Gastroesophageal sphincter (tissue), 4 donors: ENCODE measurements at places on chromosomes 2 and 18.

DNA sequence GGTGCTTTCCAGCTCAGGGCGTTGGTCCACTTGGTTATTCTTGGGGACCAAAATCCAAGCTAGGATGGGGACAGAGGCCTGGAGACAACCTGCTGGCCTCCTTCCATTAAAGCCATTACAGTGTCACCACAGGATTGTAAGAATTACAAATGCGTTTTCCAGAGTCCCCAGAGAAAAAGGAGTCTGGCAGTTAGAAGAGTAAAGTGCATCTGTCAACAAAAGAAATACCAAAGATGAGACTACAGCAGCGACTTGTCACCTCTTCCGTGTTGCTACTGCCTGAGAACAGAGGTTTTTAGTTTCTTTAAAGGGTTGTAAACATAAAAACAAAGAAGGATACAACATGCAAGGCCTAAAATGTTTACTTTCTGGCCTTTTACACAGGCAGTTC is 235.7 kb downstream of the AGAP1 start:
- H3K4me1 ChIP-seq, result peaks cover 58% of the 10 kb centered on the region
- no peak overlapping the region for H3K27ac ChIP-seq
- no peaks in the 10 kb centered on the region for H3K36me3 ChIP-seq

DNA sequence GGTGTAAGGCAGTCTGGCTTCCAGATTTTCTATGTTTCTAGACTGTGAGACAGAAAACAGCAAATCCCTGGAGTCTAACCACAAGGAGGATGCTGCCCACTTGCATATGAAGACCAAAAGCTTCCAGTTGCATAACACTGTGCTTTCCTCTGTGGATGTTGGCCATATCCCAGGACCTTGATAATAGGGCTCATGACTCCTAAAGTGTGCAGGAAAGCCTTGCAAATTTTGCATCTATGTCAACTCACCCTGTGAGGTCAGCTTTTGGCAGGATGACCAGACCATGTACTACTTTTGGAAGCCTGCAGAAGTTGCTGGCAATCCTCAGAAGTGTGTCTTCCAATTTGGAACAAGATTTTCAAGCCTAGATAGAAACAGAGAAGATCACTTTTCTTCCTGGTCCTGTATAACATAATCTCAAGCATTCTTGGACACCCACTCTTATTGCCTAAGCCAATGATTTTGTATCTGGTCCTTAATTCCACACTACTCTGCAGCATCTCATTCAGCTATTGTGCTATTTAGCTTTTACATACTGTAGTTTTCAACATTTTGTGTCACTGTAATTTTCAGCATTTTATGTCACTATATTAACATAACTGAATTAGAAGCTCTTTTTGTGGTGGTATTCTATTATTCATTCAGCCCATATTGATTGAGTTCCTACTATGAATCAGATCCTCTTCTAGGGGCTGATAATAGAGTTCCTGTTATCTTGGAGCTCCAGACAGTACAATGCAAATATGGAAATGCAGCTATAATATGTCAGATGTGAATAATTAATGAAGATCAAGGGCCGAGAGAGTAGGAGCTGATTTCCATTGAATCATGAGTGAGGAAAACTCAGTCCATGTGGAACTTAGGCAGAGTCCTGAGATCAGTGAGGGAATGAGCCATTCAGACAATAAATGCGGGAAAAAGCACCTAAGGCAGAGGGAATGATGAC is 85.3 kb upstream of the RAB27B start:
- H3K27me3 ChIP-seq, result no peaks in the 10 kb centered on the region
- H3K27ac ChIP-seq, result no peak overlapping the region
- H3K4me3 ChIP-seq, result no peak overlapping the region
- peaks cover 3% of the 10 kb centered on the region for H3K4me1 ChIP-seq

DNA sequence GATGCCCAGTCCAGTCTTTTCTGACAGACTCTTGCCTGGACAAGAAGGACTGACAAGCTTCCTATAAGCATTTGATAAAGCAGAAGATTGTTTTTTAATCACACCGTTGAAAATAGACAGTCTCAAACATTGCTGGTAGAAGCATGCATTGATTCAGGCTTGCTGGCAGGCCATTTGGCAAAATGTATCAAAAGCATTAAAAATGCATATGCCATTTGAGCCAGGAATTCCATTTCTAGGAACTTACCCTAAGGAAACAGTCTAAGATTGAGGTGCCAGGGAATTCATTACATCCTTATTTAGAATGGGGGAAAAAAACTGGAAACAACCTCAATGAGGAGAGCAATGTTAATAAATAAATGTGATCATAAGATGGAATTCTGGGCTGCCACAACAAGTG is 20.7 kb downstream of the LGALSL start:
- no peak for ATAC-seq
- H3K27ac ChIP-seq, result no peak overlapping the region
- no peaks in the 10 kb centered on the region for H3K4me1 ChIP-seq
- H3K4me3 ChIP-seq, result no peak overlapping the region
- H3K27me3 ChIP-seq, result no peaks in the 10 kb centered on the region

- H3K36me3 ChIP-seq, result no peaks in the 10 kb centered on the region
- no peak overlapping the region for H3K4me3 ChIP-seq
- H3K27me3 ChIP-seq, result no peaks in the 10 kb centered on the region
- no peak overlapping the region for H3K27ac ChIP-seq
Measured at GRCh38 chr2:199433204-199433832, 24.4 kb downstream of the SATB2 start.

GRCh38 chr2:36696533-36696932 is at the start of gene VIT:
VIT (plus strand) TSS chr2:36696707; CDS start chr2:36716371, 19,664 bp downstream.
- H3K36me3 ChIP-seq, result no peaks in the 10 kb centered on the region
- no peak for ATAC-seq

DNA sequence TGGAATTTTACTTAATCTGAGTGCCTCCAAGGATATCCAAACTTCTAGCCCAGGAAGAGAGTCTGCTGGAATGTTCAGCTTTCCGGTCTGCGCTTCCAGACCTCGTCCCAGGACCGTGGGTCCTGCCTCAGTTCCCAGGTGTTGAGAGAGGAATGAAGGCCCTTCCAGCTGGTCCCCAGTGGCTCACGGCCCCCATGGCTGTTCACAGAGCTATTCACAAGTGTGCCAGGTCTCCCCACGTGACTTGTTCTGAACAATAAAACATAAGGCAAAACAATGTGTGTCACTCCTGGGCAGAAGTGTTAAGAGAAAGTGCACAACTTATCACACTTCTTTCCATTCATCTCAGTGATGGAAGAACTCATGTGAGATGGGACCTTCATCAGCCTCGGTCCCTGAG is 20.1 kb upstream of the TEX51 start:
- H3K27me3 ChIP-seq, result no peaks in the 10 kb centered on the region
- H3K36me3 ChIP-seq, result no peaks in the 10 kb centered on the region
- H3K27ac ChIP-seq, result no peak overlapping the region
- ATAC-seq, result no peak
- no peak overlapping the region for H3K4me3 ChIP-seq
- no peaks in the 10 kb centered on the region for H3K4me1 ChIP-seq

- H3K27ac ChIP-seq, result no peak overlapping the region
- ATAC-seq, result no peak
- H3K36me3 ChIP-seq, result no peaks in the 10 kb centered on the region
- H3K27me3 ChIP-seq, result no peaks in the 10 kb centered on the region
Measured at GRCh38 chr2:204517154-204517553, 28.1 kb upstream of the PARD3B start.

DNA sequence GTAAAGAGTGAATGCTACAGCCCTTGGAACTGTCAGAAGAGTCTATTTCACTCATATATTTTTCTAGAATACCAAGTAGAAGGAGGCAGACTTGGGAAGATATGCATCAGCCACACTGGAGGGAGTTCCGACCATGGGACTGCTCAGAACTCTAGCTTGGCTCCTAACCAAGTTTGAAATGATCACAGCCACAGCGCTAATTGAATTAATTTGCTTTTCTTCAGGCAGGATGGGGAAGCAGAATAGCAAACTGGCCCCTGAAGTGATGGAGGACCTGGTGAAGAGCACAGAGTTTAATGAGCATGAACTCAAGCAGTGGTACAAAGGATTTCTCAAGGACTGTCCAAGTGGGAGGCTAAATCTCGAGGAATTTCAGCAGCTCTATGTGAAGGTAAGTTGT is 51.4 kb downstream of the VSNL1 start:
- no peak for ATAC-seq
- no peak overlapping the region for H3K27ac ChIP-seq
- H3K4me3 ChIP-seq, result no peak overlapping the region
- H3K4me1 ChIP-seq, result no peaks in the 10 kb centered on the region
- no peaks in the 10 kb centered on the region for H3K27me3 ChIP-seq

GRCh38 chr18:35491700-35492077 is 6.1 kb downstream of the INO80C start:
- no peak overlapping the region for H3K27ac ChIP-seq
- H3K4me3 ChIP-seq, result no peak overlapping the region
- no peaks in the 10 kb centered on the region for H3K27me3 ChIP-seq
- peaks cover 8% of the 10 kb centered on the region for H3K4me1 ChIP-seq

GRCh38 chr2:55869637-55870325 is 53.8 kb downstream of the EFEMP1 start:
- no peaks in the 10 kb centered on the region for H3K36me3 ChIP-seq
- H3K4me1 ChIP-seq, result no peaks in the 10 kb centered on the region
- peak; percentile 37 for ATAC-seq
- no peak overlapping the region for H3K4me3 ChIP-seq
- no peaks in the 10 kb centered on the region for H3K27me3 ChIP-seq

DNA sequence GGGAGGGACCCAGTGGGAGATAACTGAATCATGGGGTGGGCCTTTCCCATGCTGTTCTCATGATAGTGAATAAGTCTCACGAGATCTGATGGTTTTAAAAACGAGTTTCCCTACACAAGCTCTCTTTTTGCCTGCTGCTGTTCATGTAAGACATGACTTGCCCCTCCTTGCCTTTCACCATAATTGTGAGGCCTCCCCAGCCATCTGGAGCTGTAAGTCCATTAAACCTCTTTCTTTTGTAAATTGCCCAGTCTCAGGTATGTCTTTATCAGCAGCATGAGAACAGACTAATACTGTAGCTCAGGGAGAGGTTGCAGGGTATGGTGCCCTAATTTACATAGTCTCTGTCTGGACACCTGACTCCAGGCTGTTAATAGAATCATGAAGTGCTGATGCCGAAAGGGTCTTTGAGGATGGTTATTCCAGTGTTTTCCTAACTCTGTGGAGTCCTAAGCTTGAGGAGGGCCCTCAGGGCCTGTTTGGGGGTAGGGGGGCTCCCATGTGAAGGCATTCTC is 343.2 kb downstream of the ALK start:
- H3K4me1 ChIP-seq, result no peaks in the 10 kb centered on the region
- no peaks in the 10 kb centered on the region for H3K27me3 ChIP-seq
- ATAC-seq, result no peak
- no peaks in the 10 kb centered on the region for H3K36me3 ChIP-seq
- no peak overlapping the region for H3K4me3 ChIP-seq
- no peak overlapping the region for H3K27ac ChIP-seq

DNA sequence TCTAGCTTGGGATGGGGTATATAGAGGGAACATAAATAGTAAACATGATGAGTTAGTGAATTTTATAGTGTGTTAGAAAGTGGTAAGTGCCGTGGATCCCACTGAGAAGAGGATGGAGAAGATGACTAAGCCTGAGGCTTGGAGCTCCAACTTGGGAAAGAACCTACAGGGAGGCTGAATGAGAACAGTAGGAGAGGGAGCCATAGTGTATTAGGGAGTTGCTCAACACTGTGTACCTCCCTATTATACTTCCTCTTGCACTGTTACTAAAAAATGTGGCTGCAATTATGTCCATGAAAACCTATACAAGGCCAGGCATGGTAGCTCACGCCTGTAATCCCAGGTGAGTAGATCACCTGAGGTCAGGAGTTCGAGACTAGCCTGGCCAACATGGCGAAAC is 2.9 kb upstream of the SLC19A3 start:
- H3K36me3 ChIP-seq, result no peaks in the 10 kb centered on the region
- no peak overlapping the region for H3K4me3 ChIP-seq

DNA sequence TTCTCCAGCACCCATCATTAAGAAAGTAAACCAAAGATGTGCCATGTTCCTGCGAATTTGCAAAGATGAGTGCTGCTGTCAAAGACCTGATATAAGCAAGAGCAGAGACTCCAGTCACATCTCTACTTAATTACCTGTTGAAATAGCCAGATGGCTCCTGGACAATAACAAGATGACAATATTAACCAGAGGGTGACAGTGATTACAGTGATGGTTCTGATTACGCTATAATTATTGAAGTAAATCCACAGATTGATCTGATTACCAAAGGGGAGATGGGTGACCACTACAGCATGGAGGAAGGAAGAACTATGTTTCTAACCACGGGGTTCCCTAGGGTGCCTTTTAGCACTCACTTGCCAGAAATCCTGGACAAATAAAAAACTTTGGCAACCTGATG is 36.5 kb upstream of the AFF3 start:
- H3K36me3 ChIP-seq, result no peaks in the 10 kb centered on the region
- no peak overlapping the region for H3K4me3 ChIP-seq
- H3K27ac ChIP-seq, result no peak overlapping the region
- H3K4me1 ChIP-seq, result peaks cover 3% of the 10 kb centered on the region
- H3K27me3 ChIP-seq, result no peaks in the 10 kb centered on the region

- no peaks in the 10 kb centered on the region for H3K36me3 ChIP-seq
- no peak for ATAC-seq
- no peaks in the 10 kb centered on the region for H3K27me3 ChIP-seq
Measured at GRCh38 chr2:235647877-235648276, 154.0 kb downstream of the AGAP1 start.

DNA sequence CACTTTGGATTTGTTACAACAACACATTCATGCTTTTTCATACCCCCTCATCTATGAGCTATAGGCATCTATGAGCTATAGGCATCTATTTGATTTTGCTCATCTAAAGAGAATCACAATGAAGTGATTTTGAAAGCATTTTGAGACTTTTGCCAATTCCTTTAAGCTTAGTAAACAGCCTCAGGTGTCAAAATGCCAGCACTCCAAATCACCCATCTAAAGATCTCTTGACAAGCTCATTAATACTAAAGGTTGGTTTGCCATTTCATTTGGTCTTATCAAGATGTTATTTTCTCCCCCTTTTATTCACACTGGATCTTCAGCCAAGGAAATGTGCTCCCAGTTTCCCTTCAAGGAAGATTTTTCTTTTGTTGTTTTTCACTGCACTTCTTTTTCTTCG is 110.7 kb upstream of the TLK1 start:
- H3K27me3 ChIP-seq, result no peaks in the 10 kb centered on the region
- ATAC-seq, result no peak
- no peaks in the 10 kb centered on the region for H3K36me3 ChIP-seq
- no peak overlapping the region for H3K27ac ChIP-seq
- no peak overlapping the region for H3K4me3 ChIP-seq
- peaks cover 23% of the 10 kb centered on the region for H3K4me1 ChIP-seq

DNA sequence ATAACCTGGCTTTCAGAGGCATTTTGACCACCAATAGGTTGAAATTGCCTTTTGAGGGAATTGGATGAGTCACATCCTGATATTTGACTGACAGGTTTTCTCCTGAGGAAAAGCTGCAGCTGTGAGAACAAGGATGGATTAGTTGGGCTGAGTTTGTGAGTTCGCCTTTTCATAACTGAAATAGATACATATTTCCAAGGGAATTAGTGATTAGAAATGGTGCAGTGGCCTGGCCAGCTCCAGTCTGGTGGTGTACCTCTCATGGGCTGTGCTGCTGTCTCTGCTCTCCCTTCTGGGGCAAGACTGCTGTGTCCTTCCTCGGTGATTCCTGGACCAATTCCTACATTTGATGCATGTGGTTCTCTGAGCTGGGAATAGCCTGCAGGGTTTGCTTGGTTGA is 341.3 kb downstream of the TSN start:
- H3K27ac ChIP-seq, result no peak overlapping the region
- H3K4me3 ChIP-seq, result no peak overlapping the region
- H3K27me3 ChIP-seq, result no peaks in the 10 kb centered on the region
- ATAC-seq, result no peak
- no peaks in the 10 kb centered on the region for H3K4me1 ChIP-seq
- no peaks in the 10 kb centered on the region for H3K36me3 ChIP-seq
